ENCODE measurements at places on chromosomes 2 and 18.

- DNase-seq = no peak
These were observed 5.7 kb downstream of the SERPINB8 start for GRCh38 chr18:63975628-63976027.

DNA sequence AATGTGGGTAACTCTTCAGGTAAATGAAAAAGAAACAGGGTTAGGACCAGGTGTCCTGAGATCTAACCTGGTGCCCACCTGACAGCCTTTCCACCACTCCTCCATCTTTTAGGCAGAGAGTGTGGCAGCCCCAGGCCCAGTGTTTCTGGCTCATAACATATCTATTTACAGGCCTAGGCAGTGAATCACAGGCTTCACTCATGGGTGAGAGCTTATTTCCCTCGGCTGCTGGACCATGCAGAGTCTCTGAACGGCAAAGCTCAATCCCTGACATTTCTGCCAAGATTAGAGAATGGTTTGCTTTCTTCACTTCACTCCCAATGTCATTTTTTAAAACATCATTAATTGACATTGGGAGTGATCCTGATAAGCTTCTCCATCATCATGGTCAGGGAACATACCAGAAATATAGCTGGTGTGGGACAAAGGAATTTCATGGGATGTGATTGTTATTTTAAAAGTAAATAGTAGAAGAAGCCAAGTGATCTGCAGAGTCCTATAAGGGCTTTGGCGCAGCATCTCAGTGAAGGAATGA, 323.9 kb downstream of the SETBP1 start:
- DNase-seq = no peak

DNA sequence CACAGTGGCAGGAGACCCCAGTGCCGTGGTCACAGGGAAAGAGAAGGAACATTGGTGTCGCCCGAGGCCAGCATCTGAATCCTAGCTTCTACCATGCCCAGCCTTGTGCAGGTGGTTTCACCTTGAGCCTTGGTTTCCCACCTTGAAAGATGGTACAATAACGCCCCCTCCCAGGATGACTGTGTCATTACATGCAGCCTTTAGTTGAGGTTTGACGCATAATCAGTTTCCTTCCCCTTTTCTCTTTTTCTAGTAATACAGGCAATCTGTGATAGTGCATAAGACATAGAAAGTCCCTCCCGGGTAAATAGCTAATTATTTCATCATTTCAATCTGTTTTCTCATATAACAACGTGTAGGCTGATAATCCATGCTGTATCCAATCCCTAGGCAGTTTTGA, 29.8 kb upstream of the ZNF407 start:
- no peak for DNase-seq

- DNase-seq = no peak
These were observed 18.2 kb upstream of the CABYR start for GRCh38 chr18:24120676-24121075.

GRCh38 chr2:42872721-42873120, 80.3 kb upstream of the HAAO start:
- DNase-seq = no peak

DNA sequence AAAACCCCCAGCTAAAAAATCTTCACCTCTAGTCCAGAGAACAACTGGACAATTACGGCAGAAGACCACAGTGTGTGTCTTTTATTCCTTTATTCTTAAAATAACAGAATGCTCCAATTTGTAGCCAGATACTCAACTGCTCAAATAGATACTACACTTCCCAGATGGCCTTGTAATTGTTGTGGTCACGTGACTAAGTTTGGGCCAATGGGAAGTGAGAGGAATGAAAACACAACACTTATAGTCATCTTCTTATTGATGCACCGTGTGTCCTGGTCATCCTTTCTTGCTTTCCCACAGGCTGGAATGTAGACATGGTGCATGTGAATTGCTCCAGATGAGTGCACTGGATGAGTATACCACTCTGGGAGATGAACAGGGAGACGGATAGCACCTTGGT, 145.1 kb downstream of the CDC42EP3 start:
- no peak for DNase-seq

Data from NCI-H1417 treated with DMSO at 0.1 percent for 48 hours (cell line).